ENCODE measurements at places on chromosomes 2 and 18. TPM values are rescaled to one million over a fixed set of nuclear protein-coding genes. Genes with fewer than 3 reads are reported as not detected.

TLX2 gene
- total RNA-seq = not detected

HOXD13 gene
- not detected for total RNA-seq

CDCA7 gene
- total RNA-seq = 1.3 TPM

ANKRD23 gene
- 1.3 TPM for total RNA-seq

CCNT2 gene
- total RNA-seq = 21.1 TPM

Measured in fibroblast of lung (primary cell).